Suprapubic skin (tissue), 4 donors: ENCODE measurements at places on chromosomes 3 and 15.

GRCh38 chr3:72344236-72344635 lies 504.0 kb downstream of the SHQ1 start:
- DNase-seq = no peak

- DNase-seq = no peak
Measured at GRCh38 chr3:12730506-12731242, 28.4 kb downstream of the TMEM40 start.

DNA sequence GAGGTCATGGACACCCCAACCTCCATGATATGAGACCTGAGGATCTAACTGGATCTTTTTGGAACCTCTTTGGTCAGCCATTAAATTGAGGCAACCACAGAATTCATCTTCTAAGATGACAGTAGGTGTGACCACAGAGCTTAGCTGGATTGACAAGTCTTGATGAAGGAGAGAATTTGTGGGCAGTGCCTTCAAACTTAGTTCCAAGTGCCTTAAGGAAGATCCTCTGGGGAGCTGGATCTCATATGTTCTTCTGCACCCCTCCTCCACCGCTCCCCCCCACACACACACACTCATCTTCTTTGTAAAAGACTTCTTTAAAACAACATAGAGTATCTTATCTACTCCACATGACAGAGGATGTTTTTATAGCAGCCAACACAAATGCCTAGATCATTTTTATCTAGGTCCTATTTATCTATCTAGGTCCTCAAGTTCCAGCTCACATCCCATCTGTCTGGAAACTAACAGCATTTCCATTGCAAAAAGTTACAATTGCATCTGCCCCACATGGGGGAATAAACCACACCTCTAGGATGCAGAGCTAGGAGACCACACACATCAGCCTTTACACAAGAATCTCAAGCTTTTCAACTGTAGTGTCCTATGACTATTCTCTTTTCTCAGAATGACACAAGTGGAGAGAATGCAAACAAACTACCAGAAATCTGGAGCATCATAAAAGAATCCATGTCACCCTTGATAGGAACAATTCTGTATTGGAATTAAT lies 37.4 kb downstream of the WWTR1 start:
- DNase-seq = no peak

DNA sequence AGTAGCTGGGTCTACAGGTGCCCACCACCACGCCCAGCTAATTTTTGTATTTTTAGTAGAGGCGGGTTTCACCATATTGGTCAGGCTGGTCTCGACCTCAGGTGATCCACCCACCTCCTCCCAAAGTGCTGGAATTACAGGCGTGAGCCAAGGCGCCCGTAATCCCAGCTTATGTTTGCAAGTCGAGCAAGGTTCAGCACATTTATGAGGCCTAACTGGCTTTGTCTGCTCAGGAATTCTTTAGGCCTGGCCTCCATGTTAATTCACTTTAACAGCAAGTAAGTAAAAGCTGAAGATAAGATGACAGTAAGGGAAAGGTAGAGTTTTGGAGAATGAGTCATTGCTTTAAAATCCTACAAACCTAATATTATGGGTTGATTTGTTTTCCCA lies 24.6 kb downstream of the SIDT1 start:
- DNase-seq = no peak

DNA sequence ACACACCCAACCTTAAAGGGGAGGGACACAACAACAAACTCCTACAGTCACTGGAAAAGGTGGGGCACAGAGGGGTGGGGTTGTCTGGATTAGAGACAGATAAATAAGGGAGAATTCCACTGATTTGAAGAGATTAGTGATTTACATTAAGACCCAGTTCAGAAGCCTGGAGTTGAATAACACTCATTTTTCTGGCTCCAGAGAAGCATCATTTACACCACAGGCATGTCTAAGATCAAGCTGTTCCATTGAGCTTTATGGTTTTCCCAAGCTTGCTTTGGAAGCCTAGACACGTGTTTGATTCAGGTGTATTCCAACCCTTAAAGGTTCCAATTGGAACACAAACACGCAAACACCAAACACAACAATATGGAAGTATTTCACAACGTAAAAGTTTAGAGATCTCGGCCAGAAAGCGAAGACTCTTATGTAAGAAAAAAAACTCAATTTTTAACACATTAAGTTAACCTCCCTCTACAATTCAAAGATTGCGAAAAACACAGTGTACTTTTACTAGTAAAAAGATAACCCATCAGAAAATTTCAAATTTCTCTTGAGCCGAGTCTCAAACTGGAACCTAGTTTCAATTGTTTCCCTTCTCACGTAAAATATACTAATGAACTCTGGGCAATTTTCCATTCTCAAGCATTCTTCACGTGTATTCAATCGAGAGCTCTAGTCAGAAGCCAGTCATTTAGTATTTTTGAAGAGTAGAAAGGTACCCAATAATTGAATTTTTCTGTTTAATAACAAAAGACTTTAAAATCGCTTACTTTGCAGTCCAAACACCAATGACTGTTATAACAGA lies 2.1 kb downstream of the TRA2B start:
- DNase-seq = no peak

GRCh38 chr15:38134252-38134651 lies 118.4 kb upstream of the SPRED1 start:
- no peak for DNase-seq

- peak; percentile 48 for DNase-seq
Measured at GRCh38 chr3:133930341-133930933, 34.8 kb upstream of the RAB6B start.
